ENCODE measurements at places on chromosomes 13 and 19.

- DNase-seq: no peak
Observed at GRCh38 chr19:40589591-40590429, 11.4 kb upstream of the LTBP4 start.

DNA sequence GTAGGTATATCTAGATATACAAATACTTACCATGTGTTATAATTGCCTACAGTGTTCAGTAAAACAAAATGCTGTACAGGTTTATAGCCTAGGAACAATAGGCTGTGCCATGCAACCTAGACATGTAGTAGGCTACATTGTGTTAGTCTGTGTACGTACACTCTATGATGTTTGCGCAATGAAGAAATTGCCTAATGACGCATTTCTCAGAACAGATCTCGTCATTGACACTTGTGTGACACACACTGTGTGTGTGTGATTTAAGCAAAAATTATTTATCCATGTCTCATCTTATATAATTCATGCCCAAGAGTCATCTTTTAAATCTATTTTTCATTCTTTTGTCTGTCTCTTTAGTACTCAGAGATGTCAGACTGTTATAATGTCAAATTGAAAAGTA lies 1888.8 kb upstream of the PCDH20 start:
- no peak for DNase-seq

GRCh38 chr13:77740931-77741596 lies 43.6 kb downstream of the SLAIN1 start:
- DNase-seq: no peak

GRCh38 chr13:73274147-73274546 lies 215.3 kb downstream of the KLF5 start:
- DNase-seq: no peak

- DNase-seq: no peak
Observed at GRCh38 chr19:18441804-18442788, 4.2 kb upstream of the ISYNA1 start.

DNA sequence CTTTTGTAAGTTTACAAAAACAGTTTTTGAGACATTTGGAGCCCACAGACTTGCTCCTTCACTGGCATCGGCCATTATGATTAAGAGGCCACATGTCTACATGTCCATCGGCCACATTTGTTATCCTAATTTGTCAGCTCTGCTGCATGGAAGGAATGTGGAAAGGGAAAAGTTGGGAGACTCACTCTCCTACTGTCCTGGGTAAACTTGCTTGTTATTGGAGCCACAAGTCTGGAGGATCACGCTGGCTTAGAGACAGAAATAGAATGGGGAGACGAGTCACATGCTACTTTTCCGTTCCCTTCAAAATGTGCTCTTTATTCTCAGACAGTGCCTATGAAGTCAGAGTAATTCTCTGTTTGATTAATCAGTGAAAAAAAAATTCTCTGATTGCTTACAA lies 741.2 kb upstream of the PCDH9 start:
- DNase-seq: no peak

- no peak for DNase-seq
Observed at GRCh38 chr13:67935626-67936025, 705.5 kb upstream of the PCDH9 start.

DNA sequence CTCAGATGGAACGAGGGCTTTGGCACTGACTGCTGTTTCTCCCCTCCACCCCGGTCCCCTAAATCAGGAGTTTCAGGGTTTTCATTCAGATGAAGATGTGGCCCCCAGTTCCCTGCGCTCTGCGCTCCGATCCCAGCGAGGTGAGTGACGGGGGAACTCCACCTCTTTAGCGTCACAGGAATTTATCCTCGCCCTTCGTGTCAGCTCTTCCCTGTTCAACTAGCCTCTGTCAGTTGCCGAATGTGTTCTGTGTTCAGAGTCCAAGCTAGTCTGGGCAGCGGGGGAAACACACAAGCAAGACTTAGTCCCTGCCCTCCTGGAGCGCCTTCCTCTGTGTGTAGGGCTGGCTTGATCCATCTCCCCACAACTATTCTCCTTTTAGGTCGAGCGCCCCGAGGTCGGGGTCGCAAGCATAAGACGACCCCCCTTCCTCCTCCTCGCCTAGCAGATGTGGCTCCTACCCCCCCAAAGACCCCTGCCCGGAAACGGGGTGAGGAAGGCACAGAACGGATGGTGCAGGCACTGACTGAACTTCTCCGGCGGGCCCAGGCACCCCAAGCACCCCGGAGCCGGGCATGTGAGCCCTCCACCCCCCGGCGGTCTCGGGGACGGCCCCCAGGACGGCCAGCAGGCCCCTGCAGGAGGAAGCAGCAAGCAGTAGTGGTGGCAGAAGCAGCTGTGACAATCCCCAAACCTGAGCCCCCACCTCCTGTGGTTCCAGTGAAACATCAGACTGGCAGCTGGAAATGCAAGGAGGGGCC lies 1.8 kb downstream of the KMT2B start:
- no peak for DNase-seq

DNA sequence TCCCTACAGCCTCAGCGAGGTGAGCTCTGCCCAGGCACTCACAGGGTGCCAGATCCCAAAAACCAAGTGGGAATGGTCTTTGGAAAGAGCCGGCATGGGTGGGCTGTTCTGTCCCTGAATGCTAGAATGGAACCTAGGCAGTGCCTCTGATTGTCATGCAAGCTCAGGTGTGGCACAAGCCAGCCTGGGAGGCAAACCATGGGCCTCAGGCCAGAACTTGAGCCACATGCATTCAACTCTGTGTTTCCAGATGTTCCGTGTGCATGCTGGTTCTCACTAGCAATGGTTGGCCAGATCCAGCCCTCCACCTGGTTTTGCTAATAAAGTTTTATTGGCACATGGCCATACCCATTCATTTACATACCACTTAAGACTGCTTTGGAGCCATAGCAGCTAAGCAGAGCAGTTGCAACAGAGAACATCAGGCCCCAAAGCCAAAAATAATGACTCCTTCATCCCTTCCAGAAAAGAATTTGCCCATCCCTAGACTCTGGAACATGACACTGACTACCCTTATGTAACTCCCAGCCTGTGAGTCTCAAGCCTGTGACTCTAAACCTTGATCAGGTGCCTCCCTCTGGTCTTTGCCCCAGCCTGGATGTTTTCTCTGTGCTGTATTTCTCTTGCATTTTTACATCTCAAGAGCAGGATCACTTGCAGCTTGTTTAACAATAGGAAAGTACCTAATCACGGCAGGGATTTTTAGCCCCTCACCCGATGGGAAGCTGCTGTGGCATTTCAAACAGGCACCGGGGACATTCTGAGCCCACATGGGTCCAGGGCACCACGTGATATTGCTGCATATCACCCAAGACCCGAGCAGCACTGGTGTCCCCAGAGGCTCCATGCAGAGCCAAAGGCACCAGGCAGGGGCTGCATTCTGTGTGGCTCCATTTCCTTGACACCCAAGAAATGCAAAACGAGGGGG lies 55.4 kb upstream of the USE1 start:
- no peak for DNase-seq
